ENCODE measurements at places on chromosomes 12 and 14. TPM values are rescaled to one million over a fixed set of nuclear protein-coding genes. Genes with fewer than 3 reads are reported as not detected.

The LIN7A gene
- total RNA-seq: 14.9 TPM

The GLIPR1L2 gene
- total RNA-seq: 1.7 TPM

The CLEC9A gene
- 1.9 TPM for total RNA-seq

The IRF2BPL gene
- 46.5 TPM for total RNA-seq

The PAX9 gene
- not detected for total RNA-seq

The FIGNL2 gene
- total RNA-seq: 1.5 TPM

- peaks cover 13% of the 10 kb centered on the region for H3K4me1 ChIP-seq
- H3K36me3 ChIP-seq: no peaks in the 10 kb centered on the region
- peak overlapping the region; percentile 24 for H3K4me3 ChIP-seq
- H3K27me3 ChIP-seq: peaks cover 31% of the 10 kb centered on the region
- DNase-seq: no peak
Measured at GRCh38 chr12:64780132-64780530, 20.9 kb upstream of the GNS start.

DNA sequence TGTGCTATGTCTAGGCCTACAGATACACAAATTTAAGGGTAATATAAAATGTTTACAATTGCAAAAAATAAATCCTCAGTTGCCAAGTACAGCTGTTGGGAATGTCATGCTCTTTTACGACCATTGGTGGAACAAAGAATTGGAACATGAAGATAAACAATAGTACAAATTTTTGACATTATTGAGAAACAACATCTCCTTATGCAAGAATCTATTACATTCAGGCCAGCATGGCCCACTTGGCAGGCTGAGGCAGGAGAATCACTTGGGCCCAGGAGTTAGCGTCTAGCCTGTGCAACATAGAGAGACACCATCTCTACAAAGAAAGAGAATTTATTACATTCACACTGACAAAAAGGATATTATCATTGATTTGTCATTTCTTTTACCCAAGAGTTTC, 135.9 kb upstream of the NTF3 start:
- no peak overlapping the region for H3K27ac ChIP-seq

- H3K4me1 ChIP-seq: no peaks in the 10 kb centered on the region
- no peaks in the 10 kb centered on the region for H3K36me3 ChIP-seq
- no peak overlapping the region for H3K4me3 ChIP-seq
- no peak overlapping the region for H3K27ac ChIP-seq
- DNase-seq: no peak
Measured at GRCh38 chr12:21627924-21628323, 23.3 kb upstream of the GYS2 start.

GRCh38 chr12:57105011-57105753, 6.0 kb downstream of the STAT6 start:
- peaks cover 44% of the 10 kb centered on the region for H3K36me3 ChIP-seq
- no peaks in the 10 kb centered on the region for H3K27me3 ChIP-seq
- no peak for DNase-seq
- no peak overlapping the region for H3K4me3 ChIP-seq

DNA sequence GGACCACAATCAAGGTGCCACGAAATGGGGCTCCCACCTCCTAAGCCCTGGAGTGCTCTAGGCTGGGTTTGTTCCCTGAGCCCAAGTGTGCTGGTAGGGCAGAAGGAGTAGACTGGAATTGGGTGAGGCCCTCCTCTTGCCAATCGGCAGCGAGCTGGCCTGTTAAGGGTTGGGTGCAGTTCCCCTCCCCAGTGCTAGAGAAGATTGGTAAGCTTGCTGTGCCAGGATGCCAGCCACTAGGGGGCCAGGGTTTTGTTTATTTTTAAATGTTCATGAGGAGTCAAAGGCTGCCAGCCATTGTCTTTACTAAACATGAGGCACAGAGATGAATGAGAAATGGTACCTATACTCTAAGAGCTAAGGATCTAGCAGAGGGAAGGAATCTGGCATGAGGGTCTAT, 79.7 kb downstream of the SPTB start:
- DNase-seq: no peak
- H3K4me3 ChIP-seq: no peak overlapping the region
- H3K36me3 ChIP-seq: no peaks in the 10 kb centered on the region
- no peaks in the 10 kb centered on the region for H3K4me1 ChIP-seq
- no peaks in the 10 kb centered on the region for H3K27me3 ChIP-seq

- no peaks in the 10 kb centered on the region for H3K4me1 ChIP-seq
- H3K4me3 ChIP-seq: no peak overlapping the region
- H3K36me3 ChIP-seq: no peaks in the 10 kb centered on the region
- no peaks in the 10 kb centered on the region for H3K27me3 ChIP-seq
- H3K27ac ChIP-seq: no peak overlapping the region
- no peak for DNase-seq
Measured at GRCh38 chr12:93191956-93192355, 185.8 kb upstream of the NUDT4 start.

GRCh38 chr14:72894623-72895378, 900 bp upstream of the DPF3 start:
- H3K36me3 ChIP-seq: no peaks in the 10 kb centered on the region
- peaks cover 28% of the 10 kb centered on the region for H3K4me1 ChIP-seq
- peak overlapping the region; percentile 65 for H3K4me3 ChIP-seq
- peaks cover 38% of the 10 kb centered on the region for H3K27me3 ChIP-seq
- no peak overlapping the region for H3K27ac ChIP-seq

DNA sequence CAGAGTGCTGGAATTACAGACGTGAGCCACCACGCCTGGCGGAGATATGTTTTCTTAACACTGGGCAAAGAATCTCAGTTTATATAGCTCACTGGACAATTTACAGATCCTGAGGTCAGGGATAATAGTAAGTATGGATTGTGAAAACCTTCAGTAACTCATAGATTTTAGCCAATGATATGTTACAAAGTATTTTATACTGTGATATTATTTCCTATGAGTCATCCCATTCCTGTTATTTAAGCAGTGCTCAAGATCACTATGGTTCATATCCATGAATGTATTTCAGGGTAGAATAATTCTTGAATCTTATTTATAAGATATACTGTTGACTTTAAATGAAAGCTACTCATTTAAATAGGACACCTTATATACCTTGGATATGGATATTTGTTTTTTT, 107.2 kb downstream of the RAD51B start:
- DNase-seq: no peak
- no peak overlapping the region for H3K27ac ChIP-seq
- H3K36me3 ChIP-seq: no peaks in the 10 kb centered on the region
- no peak overlapping the region for H3K4me3 ChIP-seq
- no peaks in the 10 kb centered on the region for H3K4me1 ChIP-seq
- no peaks in the 10 kb centered on the region for H3K27me3 ChIP-seq

GRCh38 chr14:55347040-55347439, 64.6 kb downstream of the ATG14 start:
- peaks cover 3% of the 10 kb centered on the region for H3K4me1 ChIP-seq
- peaks cover 17% of the 10 kb centered on the region for H3K36me3 ChIP-seq
- no peaks in the 10 kb centered on the region for H3K27me3 ChIP-seq
- no peak overlapping the region for H3K27ac ChIP-seq
- no peak for DNase-seq

DNA sequence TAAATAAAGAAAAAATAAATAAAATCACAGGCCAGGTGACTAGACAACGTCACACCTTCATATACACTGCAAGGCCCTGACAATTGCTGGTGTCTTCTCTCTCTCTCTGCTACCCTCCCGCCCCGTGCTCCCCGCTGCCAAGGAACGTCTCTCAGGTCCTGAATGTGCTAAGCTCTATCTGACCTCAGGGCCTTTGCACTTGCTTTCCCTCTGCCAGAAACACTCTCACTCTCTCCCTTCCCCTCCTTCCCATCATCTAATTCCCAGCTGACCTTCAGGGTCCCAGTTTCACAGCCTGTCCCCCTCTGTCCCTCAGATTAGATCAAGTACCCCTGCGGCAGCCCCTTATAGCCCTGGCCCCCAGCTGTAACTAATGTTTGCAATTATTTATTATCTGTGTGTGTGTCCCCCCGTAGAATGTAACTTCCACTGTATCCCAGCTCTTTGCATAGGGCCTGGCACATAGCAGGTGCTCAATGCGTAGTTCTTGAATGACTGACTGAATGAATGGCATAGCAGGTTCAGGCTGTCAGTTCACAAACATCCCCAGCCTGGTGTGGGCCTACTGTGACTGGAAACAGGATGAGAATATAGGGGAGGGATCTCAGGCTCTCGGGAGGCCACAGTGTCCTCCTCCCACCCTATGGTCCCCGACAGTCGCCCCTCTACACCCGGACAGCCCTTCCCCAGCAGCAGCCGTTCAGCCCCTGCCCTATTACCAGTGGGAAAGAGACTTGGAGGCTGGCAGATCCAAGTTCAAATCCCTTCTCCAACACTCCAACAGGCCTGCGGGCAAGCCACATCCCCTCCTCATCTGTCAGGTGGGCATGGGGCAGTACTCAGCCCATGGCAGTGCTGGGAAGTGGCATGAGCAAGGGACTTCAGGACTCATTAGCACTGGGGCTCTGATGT, 6.6 kb downstream of the BEGAIN start:
- H3K4me1 ChIP-seq: no peaks in the 10 kb centered on the region
- no peaks in the 10 kb centered on the region for H3K27me3 ChIP-seq
- no peak for DNase-seq

- DNase-seq: no peak
- H3K27ac ChIP-seq: no peak overlapping the region
- peaks cover 41% of the 10 kb centered on the region for H3K4me1 ChIP-seq
- no peaks in the 10 kb centered on the region for H3K36me3 ChIP-seq
- H3K27me3 ChIP-seq: no peaks in the 10 kb centered on the region
- H3K4me3 ChIP-seq: no peak overlapping the region
Measured at GRCh38 chr14:68970736-68971135, 8.4 kb downstream of the ACTN1 start.

GRCh38 chr12:13627536-13627935, 353.9 kb downstream of the GRIN2B start:
- DNase-seq: no peak
- H3K4me3 ChIP-seq: no peak overlapping the region
- no peaks in the 10 kb centered on the region for H3K36me3 ChIP-seq
- no peak overlapping the region for H3K27ac ChIP-seq
- H3K4me1 ChIP-seq: no peaks in the 10 kb centered on the region

DNA sequence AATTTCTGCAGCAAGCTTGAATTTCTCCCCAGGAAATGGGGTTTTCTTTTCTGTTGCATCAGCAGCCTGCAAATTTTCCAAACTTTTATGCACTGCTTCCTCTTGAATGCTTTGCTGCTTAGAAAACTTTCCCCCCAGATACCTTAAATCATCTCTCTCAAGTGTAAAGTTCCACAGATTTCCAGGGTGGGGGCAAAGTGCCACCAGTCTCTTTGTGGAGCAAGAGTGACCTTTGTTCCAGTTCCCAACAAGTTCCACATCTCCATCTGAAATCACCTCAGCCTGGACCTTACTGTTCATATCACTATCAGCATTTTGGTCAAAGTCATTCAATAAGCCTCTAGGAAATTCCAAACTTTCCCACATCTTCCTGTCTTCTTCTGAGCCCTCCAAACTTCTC, 241.6 kb upstream of the TMTC1 start:
- no peak overlapping the region for H3K4me3 ChIP-seq
- H3K27ac ChIP-seq: no peak overlapping the region
- DNase-seq: no peak
- no peaks in the 10 kb centered on the region for H3K27me3 ChIP-seq
- H3K36me3 ChIP-seq: no peaks in the 10 kb centered on the region

GRCh38 chr12:102568276-102568675, 87.9 kb upstream of the IGF1 start:
- H3K4me1 ChIP-seq: no peaks in the 10 kb centered on the region
- peaks cover 2% of the 10 kb centered on the region for H3K27me3 ChIP-seq
- H3K4me3 ChIP-seq: no peak overlapping the region
- H3K27ac ChIP-seq: no peak overlapping the region

DNA sequence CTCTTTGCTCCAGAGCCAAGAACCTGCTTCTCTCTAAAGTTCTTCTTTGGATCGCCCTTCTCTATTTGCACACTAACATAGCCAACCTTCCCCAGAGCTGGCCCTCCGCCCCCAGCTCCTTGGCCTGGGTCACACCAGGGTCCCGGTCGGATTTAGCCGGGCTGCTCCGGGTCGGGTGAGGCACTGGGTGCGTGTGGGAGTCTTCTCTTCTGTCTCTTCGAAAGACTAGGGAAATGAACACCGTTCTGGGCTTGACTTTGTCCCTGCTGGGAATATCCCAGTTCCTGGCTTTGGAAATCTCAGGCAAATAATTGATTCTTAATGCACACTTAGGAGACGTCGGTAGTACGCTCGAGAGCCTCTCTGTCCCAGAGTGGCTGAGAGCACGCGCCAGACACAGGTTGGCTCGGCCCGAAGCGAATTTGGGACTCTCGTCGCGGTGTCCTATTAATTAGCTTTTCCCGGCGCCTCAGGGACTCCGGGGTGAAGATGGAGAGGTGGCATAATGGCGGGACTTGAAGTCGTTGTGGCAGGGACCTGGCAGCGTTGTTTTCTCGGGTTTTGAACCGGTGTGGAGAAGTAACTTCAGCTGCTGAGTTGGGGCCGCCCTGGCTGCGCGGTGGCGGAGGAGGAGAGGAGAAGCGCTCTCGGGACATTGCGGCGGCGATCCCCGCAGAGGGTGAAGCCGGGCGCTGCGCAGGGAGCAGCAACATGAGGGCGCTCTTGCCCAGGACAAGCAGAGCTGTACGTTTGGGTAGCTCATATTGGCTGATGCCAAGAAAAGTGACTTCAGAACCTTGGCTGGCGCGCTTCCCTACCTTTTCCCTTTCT, 7.5 kb downstream of the FOXG1 start:
- H3K27me3 ChIP-seq: peaks cover 23% of the 10 kb centered on the region
- H3K4me1 ChIP-seq: no peaks in the 10 kb centered on the region
- no peak for DNase-seq
- no peak overlapping the region for H3K4me3 ChIP-seq
- H3K27ac ChIP-seq: no peak overlapping the region

DNA sequence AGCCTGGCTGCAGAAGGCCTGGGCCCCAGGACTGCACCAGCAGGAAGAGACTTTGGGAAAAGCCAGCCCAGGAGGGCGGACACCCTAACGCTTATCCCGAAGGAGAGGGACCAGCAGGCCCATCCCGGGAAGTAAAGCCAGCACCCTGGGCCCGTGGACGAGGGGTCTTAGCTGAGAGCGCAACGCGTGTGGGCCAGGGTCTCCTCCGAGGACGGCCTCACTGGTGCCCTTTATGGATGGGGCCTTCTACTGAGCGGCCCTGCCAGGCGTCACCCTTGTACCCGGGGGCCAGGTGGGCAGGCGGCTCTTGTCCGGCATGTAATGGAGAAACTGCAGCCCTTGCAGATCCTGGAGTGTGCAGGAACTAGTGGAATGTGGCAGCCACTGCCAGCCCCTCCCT, 14.1 kb downstream of the TEDC1 start:
- H3K27me3 ChIP-seq: no peaks in the 10 kb centered on the region
- no peaks in the 10 kb centered on the region for H3K4me1 ChIP-seq
- H3K36me3 ChIP-seq: no peaks in the 10 kb centered on the region
- no peak for DNase-seq

DNA sequence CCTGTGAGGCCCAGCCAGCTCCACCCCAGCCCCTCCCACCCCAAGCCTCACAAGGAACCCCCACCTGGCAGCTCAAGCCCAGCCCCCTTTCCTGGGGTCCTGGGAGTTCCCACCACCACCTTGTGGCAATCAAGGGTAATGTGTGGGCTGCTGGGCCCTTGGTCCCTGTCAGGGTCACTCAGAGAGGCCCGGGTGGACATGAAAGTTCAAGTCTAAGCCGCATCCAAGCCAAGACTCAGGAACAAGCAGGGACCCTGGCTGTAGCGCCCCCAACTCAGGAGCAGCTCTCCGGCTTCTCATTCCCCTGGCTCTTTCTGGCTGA, 106.4 kb upstream of the C14orf180 start:
- H3K4me1 ChIP-seq: no peaks in the 10 kb centered on the region
- H3K27me3 ChIP-seq: no peaks in the 10 kb centered on the region
- DNase-seq: no peak
- no peak overlapping the region for H3K4me3 ChIP-seq
- no peak overlapping the region for H3K27ac ChIP-seq

Measured in natural killer cell (primary cell).